ENCODE measurements at places on chromosomes 7 and 10.

- DNase-seq, result no peak
These were observed 1040.1 kb upstream of the LRRN3 start for GRCh38 chr7:110050785-110051184.

DNA sequence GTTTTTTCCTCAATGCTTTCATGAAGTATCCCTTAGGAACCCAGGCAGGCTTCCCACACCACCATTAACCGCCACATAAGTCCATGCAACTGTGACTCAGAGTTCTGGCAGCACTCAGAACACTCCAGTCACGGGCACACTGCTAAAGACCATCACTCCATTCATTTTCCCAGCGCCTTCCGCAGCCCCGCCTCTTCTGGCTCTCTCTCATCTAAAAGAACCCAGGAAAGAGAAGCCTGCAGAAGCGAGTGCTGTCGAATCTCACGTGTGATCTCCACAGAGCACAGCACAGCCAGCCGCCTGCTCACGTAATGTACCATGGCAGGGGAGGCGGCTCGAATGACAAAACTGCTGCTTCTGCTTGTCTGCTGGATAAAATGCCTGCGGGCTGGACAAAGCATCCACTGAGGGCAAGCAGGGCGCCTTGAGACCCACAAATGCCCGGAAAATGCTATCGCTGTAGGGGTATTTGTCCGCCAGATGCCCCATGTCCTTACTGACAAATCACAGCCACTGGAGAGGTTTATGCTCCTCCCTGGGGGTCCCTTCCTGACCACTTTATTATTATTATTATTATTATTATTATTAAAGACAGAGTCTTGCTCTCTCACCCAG is 1.8 kb downstream of the PSMG3 start:
- no peak for DNase-seq

DNA sequence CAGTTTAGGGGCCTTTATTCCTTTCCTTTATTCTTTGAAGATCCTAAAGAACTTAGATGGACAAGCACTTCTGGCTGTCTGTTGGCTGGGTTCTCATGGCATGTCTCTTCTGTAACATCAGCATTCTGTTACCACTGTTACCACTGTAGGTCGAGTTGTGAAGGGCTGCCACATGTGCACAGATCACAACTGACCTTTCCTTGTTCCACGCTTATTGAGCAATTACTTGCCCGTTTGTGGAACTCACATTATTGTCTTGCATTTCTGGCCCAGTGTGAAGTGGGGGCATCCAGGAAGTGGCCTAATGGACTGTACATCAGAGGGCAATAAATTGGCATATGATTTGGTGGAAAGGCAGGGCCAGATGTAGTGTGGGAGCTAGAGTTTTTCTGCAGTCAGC is 23.7 kb downstream of the GBF1 start:
- DNase-seq, result no peak

DNA sequence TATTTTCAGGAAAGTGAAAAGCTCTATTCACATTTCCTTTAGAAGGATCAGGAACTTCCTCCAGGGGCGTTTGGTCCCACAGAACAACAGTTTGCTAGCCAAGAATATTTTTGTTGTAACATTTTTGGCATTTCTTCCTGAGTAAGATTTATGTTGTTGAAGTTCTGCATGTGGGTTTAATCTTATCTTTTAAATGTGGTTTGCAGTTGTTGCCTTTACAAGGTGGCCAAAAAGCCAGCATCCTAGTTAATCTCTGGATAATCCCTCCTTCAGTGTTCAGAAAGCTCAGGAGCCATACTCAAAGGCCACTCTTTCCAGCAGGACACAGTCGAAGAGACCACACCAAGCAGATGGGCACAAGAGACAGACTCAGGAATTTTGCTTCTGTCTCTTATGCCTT is 30.0 kb downstream of the SLC26A4 start:
- no peak for DNase-seq

DNA sequence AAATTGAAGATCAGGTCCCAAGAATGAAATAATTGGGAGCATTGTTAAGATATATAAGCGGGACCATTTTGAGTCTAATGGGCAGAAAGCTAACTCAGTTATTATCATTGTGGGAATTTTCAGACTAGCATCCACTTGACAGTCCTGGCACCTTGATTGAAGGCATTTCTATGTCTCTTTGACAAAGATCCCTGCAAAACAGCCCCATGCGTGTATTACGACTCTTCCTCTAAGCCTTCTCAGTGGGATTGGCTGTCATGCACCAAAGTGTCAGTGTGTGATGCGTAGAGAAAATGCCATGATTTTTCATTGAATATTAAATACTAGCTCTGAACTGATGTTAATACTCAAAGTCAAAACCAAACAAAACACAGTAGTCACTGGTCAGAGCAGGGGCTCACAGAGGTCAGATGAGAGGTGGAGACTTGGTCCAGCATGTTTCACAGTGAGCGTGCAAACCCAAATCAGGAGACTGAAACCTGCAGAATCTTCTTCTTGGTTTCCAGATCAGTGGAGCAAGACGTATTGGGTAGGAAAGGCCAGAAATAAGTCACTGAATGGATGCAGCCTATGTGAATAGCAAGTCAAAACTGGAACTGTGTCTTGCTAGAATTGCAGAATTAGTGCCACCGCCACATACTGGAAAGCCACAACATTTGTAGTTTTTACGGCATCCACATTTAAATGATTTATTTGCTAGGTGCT is 303.6 kb upstream of the AKR1E2 start:
- no peak for DNase-seq

- no peak for DNase-seq
These were observed 253.1 kb upstream of the PITRM1 start for GRCh38 chr10:3425716-3426115.

Measured in hypothalamus (tissue), 51 donors.